IPS DF 19.7 (cell line): ENCODE measurements at places on chromosomes 13 and 19.

GRCh38 chr19:49058562-49058961 is 1.0 kb upstream of the CGB7 start:
- DNase-seq = no peak

GRCh38 chr19:6065685-6066374 is 44.5 kb downstream of the RFX2 start:
- DNase-seq = no peak

- no peak for DNase-seq
Measured at GRCh38 chr13:102347490-102347889, 54.4 kb downstream of the FGF14 start.

GRCh38 chr13:46320406-46320805 is 66.6 kb downstream of the RUBCNL start:
- no peak for DNase-seq
